GM23338 (cell line): ENCODE measurements at places on chromosomes 2 and 18. TPM values are rescaled to one million over a fixed set of nuclear protein-coding genes. Genes with fewer than 3 reads are reported as not detected.

EFHD1 gene
- polyA plus RNA-seq = 6.2 and 6.4 TPM in 2 replicates

EMILIN1 gene
- polyA plus RNA-seq = 3.2 and 4.5 TPM in 2 replicates

LIMS3 gene
- 0.87 and 1.8 TPM in 2 replicates for polyA plus RNA-seq

ACKR3 gene
- polyA plus RNA-seq = 0.57 and 1.0 TPM in 2 replicates

MYO7B gene
- polyA plus RNA-seq = not detected in 2 replicates

NEB gene
- 4.9 and 6.2 TPM in 2 replicates for polyA plus RNA-seq

TMEM17 gene
- polyA plus RNA-seq = 1.2 and 1.7 TPM in 2 replicates

PCBP1 gene
- polyA plus RNA-seq = 393 and 400 TPM in 2 replicates

CD8B2 gene
- 0.06 TPM in 1 of 2 replicates, not detected in the other for polyA plus RNA-seq
